Astrocyte (in vitro differentiated cells and primary cell): ENCODE measurements at places on chromosomes 2 and 18. TPM values are rescaled to one million over a fixed set of nuclear protein-coding genes. Genes with fewer than 3 reads are reported as not detected.

GRCh38 chr2:45194596-45194995 lies 185.3 kb upstream of the SIX2 start:
- peaks cover 6% of the 10 kb centered on the region for H3K4me1 ChIP-seq
- no peak overlapping the region for H3K4me3 ChIP-seq
- H3K27ac ChIP-seq, result no peak overlapping the region
- H3K27me3 ChIP-seq, result peaks cover 4% of the 10 kb centered on the region
- H3K36me3 ChIP-seq, result no peaks in the 10 kb centered on the region
- no peak for DNase-seq

- no peaks in the 10 kb centered on the region for H3K36me3 ChIP-seq
- peaks cover 4% of the 10 kb centered on the region for H3K4me1 ChIP-seq
- H3K27me3 ChIP-seq, result peaks cover 97% of the 10 kb centered on the region
- no peak overlapping the region for H3K27ac ChIP-seq
These were observed 47.3 kb upstream of the ATP6V1B1 start for GRCh38 chr2:70888366-70888922.

DNA sequence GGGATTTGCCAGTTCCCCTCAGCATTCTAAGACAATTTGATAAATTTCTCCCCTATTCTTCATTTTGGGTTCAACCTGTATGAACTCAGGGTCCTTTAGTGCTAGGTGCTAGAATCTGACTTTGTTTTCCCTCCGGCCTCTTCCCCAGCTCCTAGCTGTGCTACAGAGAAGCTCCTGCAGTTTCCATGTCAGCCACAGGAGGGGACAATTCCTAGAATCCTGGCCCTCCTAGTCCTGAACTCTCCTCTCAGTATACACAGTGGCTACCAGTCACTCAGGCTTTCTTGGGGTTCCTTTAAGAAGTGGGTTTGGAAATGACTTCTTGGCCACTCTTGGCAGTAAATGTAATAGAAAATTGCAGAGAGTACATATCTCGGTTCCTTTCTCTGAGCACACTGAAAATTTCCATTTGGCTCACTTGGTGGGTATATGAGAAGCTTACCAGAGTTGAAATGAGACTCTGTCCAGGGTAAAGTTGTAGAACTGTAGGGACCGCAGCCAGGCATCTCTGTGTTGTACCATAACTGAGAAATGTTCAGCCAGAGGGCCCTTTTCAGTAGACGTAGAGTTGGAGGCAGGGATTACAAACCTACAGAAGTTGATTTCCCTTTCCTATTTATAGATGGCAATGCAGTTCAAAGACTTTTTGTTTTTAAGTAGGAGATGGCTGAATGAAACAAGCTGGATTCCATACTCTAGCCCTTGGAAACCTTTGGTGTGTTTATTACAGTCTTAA lies 5.0 kb upstream of the CHST10 start:
- H3K4me1 ChIP-seq, result no peaks in the 10 kb centered on the region
- no peaks in the 10 kb centered on the region for H3K27me3 ChIP-seq
- H3K4me3 ChIP-seq, result no peak overlapping the region
- H3K27ac ChIP-seq, result no peak overlapping the region

DNA sequence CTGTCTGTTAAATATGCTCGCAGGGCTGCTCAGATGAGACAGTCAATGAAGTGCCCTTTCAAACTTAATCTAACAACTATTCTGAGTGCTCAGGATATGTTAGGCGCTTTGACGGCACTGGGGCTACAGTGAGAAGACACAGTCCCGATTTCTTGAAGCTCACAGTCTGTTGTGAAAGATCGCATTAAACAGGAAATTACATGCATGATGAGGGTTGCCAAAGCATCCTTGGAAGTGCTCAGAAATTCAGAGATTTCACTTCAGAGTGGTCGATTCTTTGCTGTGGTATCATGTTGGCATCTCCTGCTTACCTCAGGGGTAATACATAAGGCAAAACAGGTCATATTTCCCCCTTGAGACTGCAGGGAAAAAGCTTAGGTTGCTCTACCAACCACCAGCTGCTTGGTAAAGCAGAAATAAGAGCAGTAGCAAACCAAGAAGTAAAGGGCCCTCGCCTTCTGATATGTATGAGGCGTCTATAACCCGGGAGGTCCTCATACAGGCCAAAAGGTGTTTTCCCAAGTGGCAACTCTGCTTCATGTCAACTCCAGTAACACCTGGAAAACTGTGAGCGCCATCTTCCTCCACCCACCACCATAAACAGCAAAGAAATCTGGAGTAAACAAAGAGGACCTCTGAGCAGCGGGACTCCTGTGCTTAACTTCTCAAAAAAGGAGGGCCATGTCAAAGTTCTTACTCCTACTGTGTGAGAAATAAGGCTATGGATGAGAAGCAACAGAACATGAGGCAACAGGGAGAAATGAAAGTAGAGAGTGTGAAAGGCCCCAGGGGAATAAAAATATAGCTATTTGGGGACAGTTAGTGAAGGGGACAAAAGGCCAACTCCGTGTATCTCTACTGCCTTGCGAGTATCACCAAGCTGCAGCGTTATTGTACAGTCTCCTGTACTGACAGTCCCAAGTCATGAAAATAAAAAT lies 79.3 kb downstream of the CLHC1 start:
- no peaks in the 10 kb centered on the region for H3K36me3 ChIP-seq
- no peaks in the 10 kb centered on the region for H3K27me3 ChIP-seq
- H3K4me3 ChIP-seq, result no peak overlapping the region
- H3K27ac ChIP-seq, result no peak overlapping the region
- DNase-seq, result no peak

GRCh38 chr2:236558036-236558435 lies 11.6 kb upstream of the ACKR3 start:
- DNase-seq, result no peak
- H3K27me3 ChIP-seq, result no peaks in the 10 kb centered on the region
- no peaks in the 10 kb centered on the region for H3K36me3 ChIP-seq
- H3K4me1 ChIP-seq, result no peaks in the 10 kb centered on the region
- H3K27ac ChIP-seq, result no peak overlapping the region

- H3K27ac ChIP-seq, result no peak overlapping the region
- H3K36me3 ChIP-seq, result no peaks in the 10 kb centered on the region
- H3K27me3 ChIP-seq, result peaks cover 9% of the 10 kb centered on the region
- no peak overlapping the region for H3K4me3 ChIP-seq
These were observed 176.4 kb downstream of the MYO3B start for GRCh38 chr2:170354388-170354787.

GRCh38 chr18:26868968-26869586 lies 3.6 kb upstream of the AQP4 start:
- no peak for DNase-seq
- no peak overlapping the region for H3K4me3 ChIP-seq
- no peaks in the 10 kb centered on the region for H3K4me1 ChIP-seq
- H3K27ac ChIP-seq, result no peak overlapping the region

DNA sequence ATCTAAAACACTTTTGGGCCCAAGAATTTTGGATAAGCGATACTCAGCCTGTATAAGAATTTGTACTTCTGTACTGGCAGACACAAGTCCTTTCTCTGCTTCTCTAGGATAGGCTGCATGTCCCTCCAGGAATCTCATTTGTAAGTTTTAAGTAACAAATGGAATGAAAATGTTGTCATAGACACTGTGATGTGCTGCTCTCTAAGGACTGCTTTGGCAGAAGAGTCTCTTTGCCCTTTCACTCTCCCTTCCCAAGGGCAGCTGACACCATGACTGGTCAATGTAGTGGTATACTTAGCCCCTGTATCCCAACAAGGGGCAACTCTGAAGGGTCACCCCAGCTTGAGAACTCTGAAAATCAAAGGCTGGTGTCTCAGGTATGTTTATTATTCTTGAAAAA lies 27.3 kb downstream of the PLA2R1 start:
- no peak overlapping the region for H3K4me3 ChIP-seq
- H3K4me1 ChIP-seq, result peaks cover 18% of the 10 kb centered on the region

DNA sequence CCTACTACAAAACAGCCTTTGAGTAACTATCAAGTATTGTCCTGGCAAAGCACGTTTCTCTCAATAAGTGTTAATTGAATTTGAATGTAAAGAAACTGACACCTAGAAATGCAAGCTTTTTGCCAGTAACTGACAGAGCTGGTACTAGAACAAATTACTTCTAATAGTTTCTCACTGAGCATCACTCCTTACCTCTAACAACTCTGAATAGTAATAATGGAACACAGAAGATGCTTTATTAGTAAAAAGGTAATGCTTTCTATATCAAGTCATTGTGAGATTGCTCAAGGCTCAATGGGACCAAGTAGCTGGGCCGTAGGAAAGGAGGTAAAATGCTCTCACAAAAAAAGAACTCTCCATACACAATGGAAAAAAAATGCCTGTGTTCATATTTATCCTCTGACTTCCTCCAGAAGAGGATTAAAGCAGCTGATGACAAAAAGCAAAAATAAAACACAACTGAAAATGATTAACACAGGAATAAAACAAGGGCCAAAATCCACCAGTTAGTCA lies 11.8 kb downstream of the RASGRP3 start:
- H3K4me1 ChIP-seq, result no peaks in the 10 kb centered on the region
- H3K4me3 ChIP-seq, result no peak overlapping the region
- no peak for DNase-seq
- peaks cover 3% of the 10 kb centered on the region for H3K27me3 ChIP-seq
- no peaks in the 10 kb centered on the region for H3K36me3 ChIP-seq

DNA sequence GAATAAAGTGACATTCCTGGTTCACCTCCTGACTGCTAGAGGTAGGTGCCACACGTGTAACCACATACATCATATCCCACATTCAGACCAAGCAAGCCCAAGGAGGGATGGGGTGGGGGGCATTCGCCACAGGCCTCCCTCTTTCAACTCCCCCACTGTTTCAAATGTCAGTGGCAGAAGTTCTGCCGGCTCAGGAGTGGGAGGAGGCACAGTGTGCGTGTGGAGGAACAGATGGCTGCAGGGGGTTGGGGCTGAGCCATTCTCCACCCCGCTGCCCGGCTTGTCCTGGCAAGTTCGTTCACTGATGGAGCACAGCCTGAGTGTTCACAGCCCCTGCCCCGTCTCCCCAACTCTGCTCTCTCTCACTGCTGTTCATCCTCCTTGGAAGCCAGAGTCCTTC lies 75.4 kb upstream of the TANC1 start:
- no peaks in the 10 kb centered on the region for H3K27me3 ChIP-seq
- no peaks in the 10 kb centered on the region for H3K36me3 ChIP-seq
- DNase-seq, result peak; percentile 65
- H3K4me1 ChIP-seq, result peaks cover 28% of the 10 kb centered on the region
- H3K4me3 ChIP-seq, result no peak overlapping the region

GRCh38 chr2:231047923-231048915 lies 8.4 kb upstream of the PSMD1 start:
- no peaks in the 10 kb centered on the region for H3K36me3 ChIP-seq
- no peak for DNase-seq
- H3K27me3 ChIP-seq, result peaks cover 25% of the 10 kb centered on the region
- no peak overlapping the region for H3K27ac ChIP-seq
- no peak overlapping the region for H3K4me3 ChIP-seq
- H3K4me1 ChIP-seq, result peaks cover 3% of the 10 kb centered on the region

DNA sequence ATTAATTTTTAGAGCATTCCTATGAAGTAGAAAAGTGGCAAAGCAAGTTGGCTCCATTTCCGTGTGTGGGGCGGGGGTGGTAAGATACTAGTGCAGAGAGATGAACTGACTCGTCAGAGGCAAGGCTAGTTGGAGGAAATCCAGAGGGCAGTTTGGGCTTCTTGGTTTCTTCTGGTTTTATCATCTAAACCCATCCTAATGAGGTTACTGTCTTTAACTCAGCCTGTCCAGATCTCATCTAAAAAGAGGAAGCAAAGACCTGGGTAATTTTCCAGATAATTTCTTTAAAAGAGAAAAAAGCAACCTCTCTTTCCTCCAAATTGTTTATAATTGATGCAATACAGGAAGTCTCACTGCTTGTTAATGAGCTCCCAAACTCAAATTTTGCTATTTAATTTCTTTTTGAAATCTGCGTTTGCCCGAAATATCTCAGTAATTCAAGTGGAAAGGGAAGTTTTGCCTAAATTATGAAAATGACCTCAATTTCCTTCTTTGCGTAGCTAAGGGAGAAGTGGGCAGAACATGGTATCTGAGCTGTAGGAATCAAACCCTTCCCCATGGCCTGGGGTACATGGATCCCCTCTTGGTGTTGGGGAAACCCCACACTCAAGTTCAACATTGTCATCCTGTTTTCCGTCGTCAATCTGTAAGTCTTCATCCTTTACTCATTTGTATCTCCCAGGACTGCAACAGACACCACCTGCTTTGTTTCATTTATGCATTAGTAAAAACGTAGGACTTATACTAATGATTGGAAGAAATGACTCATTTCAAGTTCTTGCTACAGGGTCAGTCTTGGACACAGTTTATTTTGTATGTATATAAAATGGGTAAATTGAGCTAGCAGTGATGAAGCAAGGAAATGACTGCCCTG lies 89.1 kb upstream of the KLF7 start:
- no peaks in the 10 kb centered on the region for H3K36me3 ChIP-seq
- H3K4me3 ChIP-seq, result peak overlapping the region; percentile 12
- no peaks in the 10 kb centered on the region for H3K27me3 ChIP-seq
- H3K27ac ChIP-seq, result peak overlapping the region; percentile 96
- H3K4me1 ChIP-seq, result peaks cover 85% of the 10 kb centered on the region

- DNase-seq, result peak; percentile 18
- H3K27ac ChIP-seq, result no peak overlapping the region
- no peak overlapping the region for H3K4me3 ChIP-seq
- no peaks in the 10 kb centered on the region for H3K27me3 ChIP-seq
- no peaks in the 10 kb centered on the region for H3K36me3 ChIP-seq
- H3K4me1 ChIP-seq, result no peaks in the 10 kb centered on the region
These were observed 146.0 kb upstream of the CYP26B1 start for GRCh38 chr2:72293620-72294019.

DNA sequence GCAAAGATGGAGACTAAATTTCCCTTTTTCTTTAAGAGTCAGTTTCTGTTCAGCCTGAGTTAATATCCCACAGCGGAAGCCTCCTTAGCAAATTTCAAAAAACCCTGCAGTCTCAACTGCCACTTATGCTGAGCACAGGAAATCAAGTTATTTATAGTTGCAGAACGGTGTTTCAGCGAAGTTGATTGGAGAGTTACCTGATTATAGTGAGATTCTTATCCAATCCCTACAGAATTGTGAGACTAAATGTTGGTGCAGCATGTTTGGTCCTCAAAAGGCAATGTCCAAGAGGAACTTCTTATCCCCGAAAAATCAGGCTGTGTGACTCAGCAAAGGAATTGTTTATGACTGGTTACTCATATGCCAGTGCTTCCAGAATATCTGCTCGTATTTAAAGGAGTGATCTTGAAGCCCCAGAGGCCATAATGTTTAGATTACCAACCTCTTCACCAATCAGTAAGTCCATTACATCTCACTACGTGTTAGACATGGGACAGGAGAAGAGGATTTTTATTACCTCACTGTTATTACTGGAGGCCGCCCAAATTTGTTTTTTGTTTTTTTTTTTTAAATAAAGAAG lies 67.9 kb downstream of the LRRFIP1 start:
- peak overlapping the region; percentile 88 for H3K27ac ChIP-seq
- no peaks in the 10 kb centered on the region for H3K27me3 ChIP-seq
- DNase-seq, result peak; percentile 94
- H3K36me3 ChIP-seq, result no peaks in the 10 kb centered on the region
- H3K4me1 ChIP-seq, result peaks cover 67% of the 10 kb centered on the region
- H3K4me3 ChIP-seq, result peak overlapping the region; percentile 75

- H3K27me3 ChIP-seq, result no peaks in the 10 kb centered on the region
- peaks cover 51% of the 10 kb centered on the region for H3K4me1 ChIP-seq
- H3K36me3 ChIP-seq, result no peaks in the 10 kb centered on the region
- H3K27ac ChIP-seq, result peak overlapping the region; percentile 76
- H3K4me3 ChIP-seq, result no peak overlapping the region
These were observed 395.6 kb upstream of the TRIB2 start for GRCh38 chr2:12320991-12321641.

SERPINB11 gene
- not detected in 2 replicates for total RNA-seq

ZSWIM2 gene
- total RNA-seq, result not detected in 2 replicates

ANKRD53 gene
- 0.94 and 1.1 TPM in 2 replicates for total RNA-seq

LCT gene
- total RNA-seq, result not detected in 2 replicates

ALKAL2 gene
- 1.3 and 1.5 TPM in 2 replicates for total RNA-seq

TRIB2 gene
- 22.6 and 28.6 TPM in 2 replicates for total RNA-seq

NXPH2 gene
- total RNA-seq, result 0.38 and 1.0 TPM in 2 replicates

NEURL3 gene
- 0.34 and 0.38 TPM in 2 replicates for total RNA-seq

CAPN14 gene
- total RNA-seq, result 0.12 and 0.14 TPM in 2 replicates

LRRTM4 gene
- 0.59 and 0.89 TPM in 2 replicates for total RNA-seq

ITGB6 gene
- total RNA-seq, result 2.8 and 7.6 TPM in 2 replicates

FIGN gene
- 25.9 and 30.3 TPM in 2 replicates for total RNA-seq

B3GNT7 gene
- total RNA-seq, result 1.2 and 1.7 TPM in 2 replicates
